ENCODE measurements at places on chromosomes 2 and 18. TPM values are rescaled to one million over a fixed set of nuclear protein-coding genes. Genes with fewer than 3 reads are reported as not detected.

Gene NAT8
- 25.5 TPM for polyA plus RNA-seq

Gene SGPP2
- polyA plus RNA-seq, result 20.2 TPM

Gene SPATS2L
- polyA plus RNA-seq, result 127 TPM

Gene GPR35
- 1.2 TPM for polyA plus RNA-seq

Gene PROKR1
- 0.31 TPM for polyA plus RNA-seq

GRCh38 chr2:165120740-165121467, 82.9 kb downstream of the SCN3A start:
- DNase-seq, result no peak

DNA sequence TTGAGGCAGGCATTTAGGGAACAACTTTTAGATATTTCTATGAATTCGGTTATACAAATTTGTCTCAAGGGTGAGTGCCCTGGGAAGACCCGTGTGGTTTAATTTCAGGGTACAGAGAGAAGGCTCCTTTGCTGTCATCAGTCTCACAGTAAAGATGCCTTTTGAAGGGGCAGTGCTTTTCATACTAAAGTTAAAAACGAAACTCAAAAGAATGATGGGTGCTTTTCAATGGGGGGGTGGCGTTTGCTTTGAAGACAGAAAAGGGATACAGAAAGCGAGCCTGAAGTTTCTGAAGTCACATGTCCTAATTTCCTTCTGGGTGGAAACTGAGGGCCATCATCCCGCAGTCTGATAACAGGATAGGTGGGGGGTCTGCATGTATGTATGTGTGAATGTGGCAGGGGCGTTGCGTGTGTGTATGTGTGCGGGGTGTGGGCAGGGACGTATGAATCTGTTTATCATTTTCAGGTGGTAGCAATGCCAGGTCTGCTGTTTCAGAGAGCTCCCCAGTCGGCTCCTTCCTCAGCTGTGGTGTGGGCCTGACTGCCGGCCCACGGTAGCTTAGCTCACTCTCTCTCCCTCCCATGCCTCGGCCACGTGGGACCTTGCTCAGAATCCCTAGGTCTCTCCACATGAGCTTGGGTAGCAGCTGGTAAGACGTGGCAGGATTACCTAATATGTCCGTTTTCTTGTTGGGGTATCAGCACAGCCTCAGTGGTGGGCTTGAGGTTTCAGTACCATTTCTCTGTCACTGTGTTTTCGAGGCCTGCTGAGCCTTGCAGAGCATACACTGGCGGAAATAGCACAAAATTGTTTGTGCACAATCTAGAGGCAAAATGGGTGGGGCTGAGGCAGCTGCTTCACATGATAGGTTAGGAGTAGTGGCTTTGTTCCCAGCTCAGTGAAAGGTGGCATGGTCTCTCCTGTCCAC, 32.7 kb downstream of the ARHGAP25 start:
- DNase-seq, result no peak

DNA sequence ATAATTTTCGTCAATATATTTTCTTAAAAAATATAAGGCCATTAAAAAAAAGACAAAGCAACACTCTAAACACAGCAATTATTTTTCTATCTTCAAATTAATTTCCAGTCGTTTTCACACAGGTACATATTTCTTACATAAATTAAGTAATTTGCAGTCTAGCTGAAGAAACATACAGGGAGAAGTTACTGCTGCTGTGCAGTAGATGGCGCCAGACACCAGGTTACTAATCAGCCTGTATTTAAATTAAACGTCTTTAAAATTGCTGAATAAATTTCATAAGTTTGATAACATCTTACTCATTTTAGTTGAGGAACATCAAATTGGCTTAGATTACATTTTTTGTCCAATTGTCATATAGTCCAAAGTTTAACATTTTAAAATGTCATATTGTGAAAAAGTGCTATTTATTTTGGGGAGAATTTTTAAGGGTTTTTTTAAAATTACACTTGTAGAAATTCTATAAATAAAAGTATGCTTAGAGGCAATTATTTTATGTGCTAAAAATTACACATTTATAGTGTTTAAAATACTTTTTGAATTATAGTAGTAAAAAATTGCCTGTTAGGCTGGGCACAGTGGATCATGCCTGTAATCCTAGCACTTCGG, 88.4 kb downstream of the PMAIP1 start:
- DNase-seq, result no peak

GRCh38 chr2:164164602-164165001, 428.8 kb upstream of the FIGN start:
- DNase-seq, result no peak

DNA sequence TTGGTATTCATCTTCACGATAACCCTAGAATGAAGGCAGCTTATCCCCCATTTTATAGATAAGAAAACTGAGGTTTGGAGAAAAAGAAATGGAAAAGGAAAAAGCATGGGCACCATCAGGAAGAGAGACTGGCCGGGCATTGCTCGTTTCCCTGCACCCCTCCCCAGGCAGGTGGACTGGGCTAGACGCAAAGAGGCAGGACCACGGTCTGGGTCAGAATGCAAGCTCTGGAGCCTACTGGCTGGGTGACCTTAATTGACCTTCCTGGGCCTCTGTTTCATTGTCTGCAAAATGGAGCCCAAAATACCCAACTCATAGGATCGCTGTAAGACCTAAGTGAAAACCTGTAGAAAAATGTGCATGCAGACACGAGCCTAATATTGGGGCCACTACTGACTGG, 135.3 kb upstream of the GLI2 start:
- DNase-seq, result no peak

DNA sequence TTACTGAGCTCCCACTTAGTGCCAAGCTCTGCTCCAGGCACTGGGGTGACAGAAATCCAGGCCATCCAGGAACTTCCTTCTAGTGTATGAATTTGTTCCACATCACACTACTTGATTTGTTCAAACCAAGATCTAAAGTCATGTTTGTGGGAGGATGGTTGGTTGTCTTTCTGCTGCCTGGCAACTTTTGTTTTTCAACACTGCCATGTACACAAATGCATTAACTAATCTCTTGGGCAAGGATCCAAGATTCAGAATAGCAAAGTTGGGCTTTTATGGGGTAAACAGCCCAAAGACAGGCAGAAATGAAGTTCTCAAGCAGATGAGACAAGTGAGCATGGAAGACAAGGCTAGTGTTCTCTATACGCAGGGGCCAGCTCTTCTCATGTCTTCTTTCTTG, 53.4 kb upstream of the PROKR1 start:
- no peak for DNase-seq

GRCh38 chr18:6363216-6363615, 51.5 kb downstream of the L3MBTL4 start:
- DNase-seq, result no peak

- no peak for DNase-seq
These were observed 2.6 kb downstream of the NLRC4 start for GRCh38 chr2:32262105-32262504.

GRCh38 chr2:158799181-158799580, 4.1 kb downstream of the DAPL1 start:
- no peak for DNase-seq

DNA sequence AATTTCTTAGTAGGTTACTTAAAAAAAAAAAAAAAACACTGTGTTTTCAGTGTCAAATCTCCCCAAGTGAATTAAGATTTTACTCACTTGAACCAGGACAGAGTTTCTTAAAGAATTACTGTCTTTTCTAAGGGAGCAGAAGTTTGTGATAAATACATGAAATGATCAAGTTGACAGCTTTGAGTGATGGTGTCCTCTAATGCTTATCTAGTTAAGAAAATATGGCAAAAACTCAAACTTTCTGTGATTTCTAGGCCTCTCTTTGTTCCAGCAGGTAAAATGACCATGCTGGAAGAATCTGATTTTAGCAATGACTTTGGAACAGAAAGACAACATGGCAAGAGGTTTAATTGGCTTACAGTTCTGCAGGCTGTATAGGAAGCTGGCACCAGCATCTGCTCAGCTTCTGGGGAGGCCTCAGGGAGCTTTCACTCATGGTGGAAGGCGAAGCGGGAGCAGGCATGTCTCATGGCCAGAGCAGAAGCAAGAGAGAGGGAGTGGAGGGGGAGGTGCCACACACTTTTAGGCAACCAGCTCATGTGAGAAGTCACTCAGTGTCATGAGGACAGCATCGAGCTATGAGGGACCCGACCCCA, 6.6 kb downstream of the MAPRE2 start:
- DNase-seq, result no peak

GRCh38 chr2:238854246-238854645, 6.4 kb downstream of the TWIST2 start:
- DNase-seq, result no peak

GRCh38 chr2:105140240-105140568, 101.3 kb upstream of the GPR45 start:
- no peak for DNase-seq

DNA sequence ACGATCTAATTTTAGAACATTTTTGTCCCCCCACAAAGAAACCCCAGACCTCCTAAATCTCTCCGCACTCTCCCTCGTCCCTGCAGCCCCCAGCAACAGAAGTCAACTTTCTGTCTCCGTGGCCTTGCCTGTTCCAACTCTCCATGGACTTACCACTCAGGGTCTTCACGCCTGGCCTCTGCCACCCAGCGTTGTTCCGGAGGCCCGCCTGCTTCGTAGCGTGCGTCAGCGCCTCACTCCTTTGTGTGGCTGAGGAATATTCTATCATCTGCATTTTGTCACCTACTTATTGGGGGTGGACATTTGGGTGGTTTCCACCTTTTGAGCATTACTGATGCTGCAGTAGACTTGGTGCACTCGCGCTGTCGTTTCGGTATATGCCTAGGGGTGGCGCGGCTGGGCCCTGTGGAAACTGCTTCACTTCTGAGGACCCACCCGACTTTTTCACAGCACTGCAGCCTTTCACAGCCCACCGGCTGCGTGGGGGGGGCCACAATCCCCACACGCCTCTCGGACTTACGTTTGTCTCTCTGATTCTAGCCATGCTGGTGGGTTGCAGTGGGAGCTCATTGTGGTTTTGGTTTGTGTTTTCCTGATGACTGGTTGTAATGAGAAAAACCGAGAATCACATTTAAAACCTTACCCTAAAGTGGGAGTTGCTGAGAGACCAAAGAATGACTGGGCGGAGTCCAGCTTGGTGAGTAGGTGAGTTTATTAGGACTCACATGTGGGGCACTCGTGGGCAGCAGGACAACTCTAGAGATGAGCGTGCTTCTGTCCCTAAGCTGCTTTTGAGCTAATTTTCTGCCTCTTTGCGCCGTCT, 1.4 kb upstream of the HSBP1L1 start:
- DNase-seq, result no peak

- DNase-seq, result no peak
These were observed 42.9 kb upstream of the CABYR start for GRCh38 chr18:24095976-24096375.

- no peak for DNase-seq
These were observed 6.0 kb upstream of the NCK2 start for GRCh38 chr2:105738658-105739241.

DNA sequence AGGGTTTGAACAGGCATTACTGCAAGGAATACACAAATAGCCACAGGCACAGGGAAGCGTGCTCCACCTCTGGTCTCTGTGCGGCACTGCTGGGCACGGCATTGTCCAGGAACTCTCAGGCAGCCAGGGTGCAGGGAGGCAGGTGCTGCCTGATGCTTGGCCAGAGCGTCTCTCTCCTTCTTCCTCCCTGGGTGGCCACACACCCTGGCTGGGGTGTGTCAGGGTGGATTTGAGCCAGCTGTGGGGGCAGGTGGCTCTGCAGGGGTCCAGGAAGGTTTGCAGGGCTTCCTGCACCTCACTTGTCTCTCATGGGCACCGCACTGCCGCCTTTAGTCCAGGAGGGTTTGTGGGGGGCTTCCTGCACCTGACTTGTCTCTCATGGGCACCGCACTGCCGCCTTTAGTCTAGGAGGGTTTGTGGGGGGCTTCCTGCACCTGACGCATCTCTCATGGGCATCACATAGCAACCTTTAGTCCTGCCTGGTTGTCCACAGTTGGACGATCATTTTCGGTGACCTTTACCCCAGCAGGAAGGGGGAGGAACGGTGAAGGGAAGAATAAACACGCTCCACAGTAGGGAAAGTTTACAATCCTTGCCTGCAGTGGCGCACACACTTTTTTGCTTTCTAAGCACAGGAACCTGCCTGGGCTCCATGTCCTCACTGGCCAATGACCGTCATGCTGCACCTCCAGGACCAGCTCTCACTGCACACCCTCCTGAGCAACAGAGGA, 332.9 kb downstream of the EIPR1 start:
- no peak for DNase-seq

DNA sequence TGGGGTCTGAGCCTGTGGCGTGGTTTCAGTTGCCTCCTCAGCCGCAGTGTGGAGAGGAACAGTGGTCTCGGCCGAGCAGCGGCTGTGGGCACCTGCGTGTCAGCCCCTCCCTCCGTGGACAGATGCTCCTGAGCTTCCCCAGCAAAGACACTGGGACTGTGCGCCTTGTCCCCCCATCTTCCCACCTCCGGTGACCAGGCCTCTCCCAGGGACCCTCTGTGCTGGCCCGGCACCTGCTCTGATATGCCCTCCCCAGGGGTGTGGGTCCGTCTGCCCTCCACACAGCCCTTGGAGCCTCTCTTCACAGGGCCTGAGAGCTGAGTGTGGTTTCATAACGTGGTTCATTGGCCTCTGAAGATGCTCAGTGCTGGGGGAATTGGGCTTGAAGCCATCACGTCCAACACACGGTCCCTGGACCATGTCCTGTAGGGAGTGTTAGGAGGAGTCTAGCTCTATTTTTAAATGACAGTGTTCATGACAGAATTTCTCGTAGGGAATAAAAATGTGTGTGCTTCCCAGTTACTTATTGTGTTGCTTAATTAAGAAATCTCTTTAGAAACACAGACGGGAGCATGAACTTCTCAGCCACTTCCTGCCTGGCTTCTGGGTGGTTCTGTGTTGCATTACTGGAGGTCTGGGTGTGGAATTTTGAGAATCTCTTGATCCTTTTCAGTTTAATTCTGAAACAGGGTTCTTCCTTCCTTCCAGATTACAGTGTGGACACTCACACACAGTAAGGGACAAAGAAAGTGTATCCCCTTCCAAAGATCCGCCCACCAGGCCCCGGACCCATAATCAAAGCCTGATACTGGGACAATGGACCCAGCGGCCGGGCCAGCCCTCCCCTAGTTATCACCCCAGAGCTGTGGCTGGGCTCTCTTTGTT, 110.7 kb downstream of the NFATC1 start:
- no peak for DNase-seq
